ENCODE measurements at places on chromosomes 4 and X.

DNA sequence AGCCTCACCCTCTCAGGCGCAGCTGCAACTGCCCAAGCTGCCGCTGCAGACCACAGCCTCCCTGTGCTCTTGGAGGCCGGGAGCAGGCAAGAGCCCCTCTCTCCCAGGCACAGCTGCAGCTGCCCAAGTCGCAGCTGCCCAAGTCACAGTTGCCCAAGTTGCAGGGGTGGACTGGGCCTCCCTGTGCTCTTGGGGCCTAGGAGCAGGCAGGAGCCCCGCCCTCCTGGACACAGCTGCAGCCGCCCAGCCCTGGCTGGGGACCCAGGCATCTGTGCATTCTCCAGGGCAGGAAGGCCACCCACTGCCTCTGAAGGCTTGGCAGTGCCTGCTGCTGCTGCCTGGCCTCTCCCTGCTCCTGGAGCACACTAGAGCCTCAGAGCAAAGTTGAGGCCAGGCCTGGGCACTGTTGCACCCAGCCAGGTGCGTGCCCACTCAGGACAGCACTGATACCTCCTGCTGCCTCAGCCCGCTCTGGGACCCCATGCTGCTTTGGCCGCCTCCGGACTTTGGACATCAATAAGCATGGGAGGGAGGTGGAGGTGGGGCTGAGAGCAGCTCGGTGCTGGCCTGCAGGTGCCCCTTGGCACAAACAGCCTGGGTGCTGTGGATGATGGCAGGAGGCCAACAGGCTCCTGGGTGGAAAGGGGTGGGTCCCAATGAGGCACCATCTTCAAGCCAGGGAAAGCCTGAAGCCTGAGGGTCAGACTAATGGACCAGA is 247.5 kb downstream of the PDGFC start:
- DNase-seq = no peak

- no peak for DNase-seq
These were observed 32.4 kb downstream of the SLC2A9 start for GRCh38 chr4:9988933-9989332.

- no peak for DNase-seq
These were observed 5.6 kb downstream of the TASL start for GRCh38 chrX:30572004-30572403.

GRCh38 chrX:71482228-71482958 is 50.5 kb upstream of the OGT start:
- no peak for DNase-seq

DNA sequence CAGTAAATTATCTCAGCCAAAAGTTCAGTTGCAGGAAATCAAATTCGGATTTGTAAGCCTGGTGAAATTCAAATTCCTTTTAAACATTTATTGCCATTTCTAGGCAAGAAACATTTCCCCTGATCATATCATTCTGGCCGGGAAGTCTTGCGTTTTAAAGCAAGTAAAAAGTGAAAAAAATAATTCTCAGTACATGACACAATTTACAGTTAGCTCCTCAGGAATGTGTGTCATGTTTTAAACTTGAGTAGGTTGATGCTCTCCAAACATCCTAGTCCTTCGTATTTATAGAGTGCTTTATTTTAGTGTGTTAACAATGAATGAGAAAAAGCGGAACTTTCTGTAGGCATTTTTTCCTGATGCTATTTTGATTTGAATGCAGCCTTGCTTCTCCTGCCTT is 158.3 kb upstream of the SCML1 start:
- DNase-seq = no peak

DNA sequence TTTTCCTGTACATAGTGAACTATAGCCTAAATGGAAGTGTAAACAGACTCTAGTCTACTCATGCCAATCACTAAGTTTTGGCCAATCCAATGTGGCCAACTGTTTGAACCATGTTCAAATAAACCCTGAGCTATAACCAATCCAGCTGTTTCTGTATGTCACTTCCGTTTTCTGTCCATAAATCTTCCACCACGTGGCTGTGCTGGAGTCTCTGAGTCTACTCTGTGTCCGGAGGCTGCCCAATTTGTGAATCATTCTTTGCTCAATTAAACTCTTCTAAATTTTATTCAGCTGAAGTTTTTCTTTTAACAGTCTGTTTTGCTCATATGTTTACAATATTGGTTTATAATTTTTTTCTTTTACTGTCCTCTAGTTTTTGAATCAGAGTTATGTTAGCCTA is 112.3 kb upstream of the BANK1 start:
- no peak for DNase-seq

- DNase-seq = no peak
These were observed 17.7 kb downstream of the PPP4R3C start for GRCh38 chrX:27445438-27445837.

DNA sequence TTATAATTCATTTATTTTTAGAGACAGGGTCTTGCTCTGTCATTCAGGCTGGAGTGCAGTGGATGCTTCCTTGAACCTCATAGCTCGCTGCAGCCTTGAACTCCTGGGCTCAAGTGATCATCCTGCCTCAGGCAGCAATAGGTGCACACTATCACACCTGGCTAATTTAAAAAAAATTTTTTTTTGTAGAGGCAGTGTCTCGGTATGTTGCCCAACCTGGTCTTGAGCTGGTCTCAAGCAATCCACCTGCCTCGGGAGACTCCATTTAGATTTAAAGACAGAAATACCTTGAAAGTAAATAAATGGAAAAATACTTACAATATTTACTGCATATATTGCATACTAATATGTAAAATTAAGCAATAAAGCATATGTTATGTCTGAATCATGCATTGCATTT is 40.3 kb upstream of the MAB21L2 start:
- no peak for DNase-seq

- no peak for DNase-seq
These were observed 321.1 kb upstream of the PCDH18 start for GRCh38 chr4:137853424-137853823.
